ENCODE measurements at places on chromosomes 11 and 22.

DNA sequence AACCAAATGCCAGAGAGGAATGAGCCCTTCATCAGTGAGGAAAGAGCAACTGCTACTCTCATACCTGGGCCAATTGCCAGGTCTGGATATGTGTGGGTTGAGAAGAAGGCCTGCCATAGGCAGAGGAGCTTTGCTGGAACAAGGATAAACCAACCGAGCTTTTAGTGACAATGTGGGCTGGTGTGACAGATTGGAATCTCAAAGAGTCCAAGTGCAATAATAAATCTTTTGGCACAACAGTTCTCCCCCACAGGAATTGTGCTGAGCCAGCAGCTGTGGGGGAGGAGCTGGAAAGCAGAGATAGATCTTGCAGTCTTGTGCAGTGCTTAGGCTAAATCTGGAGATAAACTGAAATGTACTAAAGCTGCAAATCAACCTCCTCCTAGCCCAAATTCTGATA, 79.4 kb upstream of the ISX start:
- DNase-seq = peak; percentile 10

GRCh38 chr22:50151571-50152537, 18.7 kb upstream of the PANX2 start:
- DNase-seq = no peak

DNA sequence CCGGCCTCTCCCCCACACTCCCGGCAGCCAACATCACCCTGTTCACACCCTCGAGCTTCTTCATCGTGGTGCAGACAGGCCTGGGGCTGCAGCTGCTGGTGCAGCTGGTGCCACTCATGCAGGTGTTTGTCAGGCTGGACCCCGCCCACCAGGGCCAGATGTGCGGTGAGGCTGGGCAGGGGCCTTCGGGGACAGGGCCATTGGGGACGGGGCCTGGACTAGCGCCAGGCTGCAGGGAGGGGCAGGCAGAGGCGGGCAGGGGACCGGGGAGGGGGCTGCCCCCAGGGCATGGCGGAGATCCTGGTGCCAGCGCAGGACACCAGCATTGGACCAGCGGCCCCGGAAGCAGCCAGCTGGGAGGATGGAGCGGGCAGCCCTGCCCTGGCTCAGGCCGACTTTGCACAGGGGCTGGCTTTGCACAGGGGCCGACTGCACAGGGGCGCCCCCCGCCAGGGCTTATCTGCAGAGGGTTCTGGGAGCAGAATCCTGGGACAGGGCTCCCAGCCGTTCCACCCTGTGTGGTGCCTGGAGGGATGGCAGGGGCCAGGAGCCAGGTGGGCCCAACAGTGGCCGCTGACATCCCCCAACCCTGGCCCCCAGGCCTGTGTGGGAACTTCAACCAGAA, 8.6 kb downstream of the MUC5B start:
- DNase-seq = no peak

DNA sequence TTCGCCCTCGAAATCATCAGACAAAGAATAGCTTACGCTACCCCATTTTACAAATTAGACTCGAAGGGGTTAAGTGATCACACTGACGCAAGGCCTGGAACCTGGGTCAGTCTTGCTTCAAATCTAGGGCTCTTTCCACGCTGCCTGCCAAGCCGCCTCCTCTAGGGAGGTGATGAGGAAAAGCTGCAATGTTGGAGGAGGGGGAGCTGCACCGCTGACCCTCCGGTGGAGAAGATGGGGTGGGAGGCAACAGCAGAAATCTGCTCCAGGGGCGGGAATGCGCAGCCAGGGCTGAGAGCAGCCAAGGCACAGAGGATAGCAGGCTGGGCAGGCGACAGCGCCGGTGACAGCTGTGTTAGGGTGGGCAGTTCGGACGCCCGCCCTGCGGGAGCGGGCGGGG, 595 bp downstream of the SYVN1 start:
- DNase-seq = no peak

DNA sequence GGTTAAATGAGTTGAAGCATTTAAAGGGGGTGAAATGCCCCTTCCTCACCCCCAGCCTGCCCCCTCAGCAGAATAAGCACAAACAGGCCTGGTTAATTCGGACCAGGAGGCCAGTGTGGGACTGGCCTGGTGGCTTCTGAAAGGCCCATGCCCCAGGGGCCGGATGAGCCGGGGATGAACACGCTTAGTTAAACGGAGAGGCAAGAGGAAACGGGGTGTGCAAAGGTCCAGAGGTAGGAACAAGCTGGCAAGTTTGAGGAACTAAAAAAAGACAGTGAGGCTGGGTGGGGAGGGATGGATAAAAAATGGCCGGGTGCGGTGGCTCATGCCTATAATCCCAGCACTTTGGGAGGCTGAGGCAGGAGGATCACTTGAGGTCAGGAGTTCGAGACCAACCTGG, 11.5 kb downstream of the SCUBE1 start:
- no peak for DNase-seq

DNA sequence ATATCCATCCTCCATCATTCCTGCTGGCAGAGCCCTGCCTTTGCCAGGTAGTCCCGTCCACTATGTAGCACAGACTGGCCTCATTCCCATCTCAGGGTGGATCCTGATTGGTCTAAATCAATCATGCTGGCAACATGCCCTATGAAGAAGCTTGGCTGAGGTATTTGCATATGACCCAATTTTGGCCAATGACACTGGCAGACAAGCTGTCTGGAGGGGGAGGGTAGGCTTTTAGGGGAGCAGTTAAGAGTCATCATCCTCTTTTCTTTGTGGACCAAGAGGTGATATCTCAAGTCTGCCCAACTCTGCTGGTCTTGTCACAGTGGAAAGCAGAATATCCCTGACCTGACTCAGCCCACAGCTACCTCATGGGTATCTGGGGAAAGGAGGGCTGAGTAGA, 5.1 kb downstream of the CCDC89 start:
- DNase-seq = no peak

- no peak for DNase-seq
Observed at GRCh38 chr11:30459821-30460220, 126.3 kb downstream of the MPPED2 start.

- no peak for DNase-seq
Observed at GRCh38 chr11:74673693-74674360, 57.4 kb downstream of the CHRDL2 start.

DNA sequence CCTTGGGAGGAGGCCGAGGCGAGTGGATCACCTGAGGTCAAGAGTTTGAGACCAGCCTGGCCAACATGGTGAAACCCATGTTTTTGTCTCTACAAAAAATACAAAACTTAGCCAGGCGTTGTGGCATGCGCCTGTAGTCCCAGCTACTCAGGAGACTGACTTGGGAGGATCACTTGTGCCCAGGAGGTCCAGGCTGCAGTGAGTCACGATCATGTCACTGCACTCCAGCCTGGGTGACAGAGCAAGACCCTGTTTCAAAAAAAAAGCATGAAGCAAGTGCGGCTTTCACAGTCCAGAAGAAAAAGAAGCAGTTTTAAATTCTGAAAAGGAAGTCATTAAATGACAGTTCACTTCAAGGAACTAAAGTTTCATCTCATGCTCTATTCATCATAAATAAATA, 7.1 kb upstream of the LTO1 start:
- no peak for DNase-seq

- no peak for DNase-seq
Observed at GRCh38 chr22:22371031-22371541, 126.5 kb downstream of the VPREB1 start.

All from EH (cell line).